ENCODE measurements at places on chromosomes 5 and 9.

DNA sequence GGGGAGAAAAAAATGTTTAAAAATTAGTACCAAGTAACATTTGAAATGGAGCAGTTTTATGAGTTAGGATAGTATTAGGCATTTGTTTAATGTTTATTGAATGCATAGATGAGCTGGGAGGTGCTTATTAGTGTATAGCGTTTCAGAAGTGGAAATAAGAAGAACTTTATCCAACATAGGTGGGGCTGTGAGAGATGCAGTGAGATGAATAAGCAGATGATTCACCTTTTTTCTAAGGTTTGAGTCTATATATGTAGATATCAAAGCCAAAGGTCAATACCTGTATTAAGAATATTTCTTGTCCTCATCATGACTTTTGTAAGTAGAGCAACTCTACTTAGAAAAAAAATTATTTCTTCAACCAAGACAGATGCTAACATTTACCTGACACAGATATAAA is 54.6 kb upstream of the POU4F3 start:
- no peak for DNase-seq

GRCh38 chr5:155085282-155085989 is 71.9 kb downstream of the KIF4B start:
- DNase-seq = no peak

GRCh38 chr9:112187404-112187803 is 12.3 kb upstream of the SUSD1 start:
- no peak for DNase-seq

DNA sequence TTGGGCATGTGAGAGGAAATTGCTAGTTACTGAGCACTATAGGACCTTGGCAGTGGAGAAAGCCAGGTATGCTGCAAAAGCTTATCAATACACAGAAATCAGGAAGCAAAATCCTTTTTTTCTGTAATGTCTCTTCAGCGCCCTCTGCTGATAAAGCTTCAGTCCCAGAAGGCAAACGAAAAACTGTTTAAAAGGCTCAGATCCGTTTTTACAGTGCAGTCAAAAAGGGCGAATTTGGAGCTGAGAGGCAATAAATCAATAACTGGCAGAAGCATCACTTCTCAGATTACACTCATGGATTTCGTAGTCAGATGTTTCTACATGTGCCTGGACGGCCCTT is 1.1 kb upstream of the MAN2A1 start:
- DNase-seq = peak; percentile 80

DNA sequence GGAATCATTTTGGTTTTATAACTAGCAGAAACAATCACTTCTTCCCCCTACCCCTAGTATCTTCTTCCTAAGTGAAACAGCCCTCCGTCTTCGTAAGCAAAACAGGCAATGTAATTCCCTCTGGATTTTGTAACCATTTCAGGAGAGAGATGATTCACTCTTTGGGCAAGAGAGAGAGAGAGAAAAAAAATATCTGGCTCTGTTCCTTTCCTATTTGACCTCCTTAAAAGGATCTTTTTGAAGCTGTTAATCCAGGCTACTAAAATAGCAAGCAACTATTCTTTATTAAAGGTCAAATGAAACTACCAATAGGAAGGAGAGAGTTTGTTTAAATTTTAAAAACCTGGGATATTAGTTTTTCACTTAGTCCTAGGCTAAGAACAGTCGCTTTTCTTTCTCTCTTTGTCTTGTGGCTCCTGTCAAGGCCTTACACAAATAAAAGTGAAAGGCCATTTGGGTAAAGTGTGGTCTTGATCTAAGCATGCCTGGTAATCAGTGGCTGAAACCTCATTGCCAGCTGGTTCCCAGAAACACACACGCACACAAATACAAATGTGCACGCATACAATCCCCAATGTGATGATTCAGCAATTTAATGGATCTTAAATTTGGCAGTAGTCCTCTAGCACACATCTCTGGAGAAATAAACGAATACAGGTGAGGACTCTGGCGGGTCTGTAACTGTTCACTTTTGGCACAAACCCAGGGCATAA is 70.2 kb downstream of the PRUNE2 start:
- no peak for DNase-seq

DNA sequence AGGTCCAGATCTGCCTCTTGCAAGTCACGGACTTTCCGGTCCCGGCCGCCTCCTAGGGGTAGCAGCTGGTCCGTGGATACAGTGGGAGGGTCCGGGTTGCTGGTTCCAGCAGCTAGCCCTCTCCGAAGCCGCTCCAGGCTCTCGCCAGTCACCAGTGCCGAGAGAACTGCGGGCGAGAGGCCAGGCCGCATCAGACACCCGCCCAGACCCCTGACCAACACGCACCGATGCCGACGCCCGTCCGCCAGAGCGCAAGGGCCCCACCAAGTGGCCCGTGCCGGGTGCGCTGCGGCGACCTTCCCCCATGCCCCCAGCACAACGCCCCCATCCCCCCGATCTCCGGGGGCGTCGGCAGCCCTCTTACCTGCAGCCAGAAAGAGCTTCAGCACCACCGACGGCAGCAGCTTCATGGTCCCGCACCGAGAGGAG is 470 bp downstream of the HBEGF start:
- no peak for DNase-seq

- DNase-seq = peak; percentile 80
Observed at GRCh38 chr9:21465859-21466518, 16.1 kb downstream of the IFNE start.

GRCh38 chr5:58787987-58788386 is 205.1 kb downstream of the RAB3C start:
- no peak for DNase-seq

DNA sequence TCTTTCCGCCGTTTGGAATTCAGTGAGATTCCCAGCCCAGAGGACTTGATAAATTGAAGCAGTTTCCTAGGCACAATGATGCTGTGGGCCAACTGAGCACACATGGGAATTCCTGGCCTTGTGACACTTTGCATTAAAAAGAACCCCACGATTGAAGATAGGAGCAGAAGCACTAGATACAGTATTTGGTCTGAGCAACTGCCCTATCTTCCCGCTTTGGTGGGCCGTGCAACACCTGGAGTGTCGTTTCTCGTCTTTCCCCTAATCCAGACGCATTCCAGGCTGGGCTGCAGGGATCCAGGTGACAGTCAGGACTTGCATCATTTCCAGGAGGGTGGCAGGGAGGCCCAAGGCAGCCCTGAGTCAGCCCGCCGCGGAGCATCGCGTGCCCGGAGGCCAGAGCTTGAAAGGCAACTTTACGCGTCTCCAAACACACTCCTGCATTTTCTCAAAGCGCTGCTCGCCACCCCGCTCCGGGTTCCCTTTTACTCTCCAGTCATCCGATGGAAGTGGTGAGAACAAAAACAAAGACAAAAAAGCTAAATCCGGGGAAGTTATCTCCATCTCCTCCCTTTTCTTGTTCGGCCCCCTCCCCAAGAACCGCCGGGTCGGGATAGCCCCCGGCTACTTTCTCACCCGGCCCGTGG is 753 bp upstream of the STC2 start:
- DNase-seq = no peak

DNA sequence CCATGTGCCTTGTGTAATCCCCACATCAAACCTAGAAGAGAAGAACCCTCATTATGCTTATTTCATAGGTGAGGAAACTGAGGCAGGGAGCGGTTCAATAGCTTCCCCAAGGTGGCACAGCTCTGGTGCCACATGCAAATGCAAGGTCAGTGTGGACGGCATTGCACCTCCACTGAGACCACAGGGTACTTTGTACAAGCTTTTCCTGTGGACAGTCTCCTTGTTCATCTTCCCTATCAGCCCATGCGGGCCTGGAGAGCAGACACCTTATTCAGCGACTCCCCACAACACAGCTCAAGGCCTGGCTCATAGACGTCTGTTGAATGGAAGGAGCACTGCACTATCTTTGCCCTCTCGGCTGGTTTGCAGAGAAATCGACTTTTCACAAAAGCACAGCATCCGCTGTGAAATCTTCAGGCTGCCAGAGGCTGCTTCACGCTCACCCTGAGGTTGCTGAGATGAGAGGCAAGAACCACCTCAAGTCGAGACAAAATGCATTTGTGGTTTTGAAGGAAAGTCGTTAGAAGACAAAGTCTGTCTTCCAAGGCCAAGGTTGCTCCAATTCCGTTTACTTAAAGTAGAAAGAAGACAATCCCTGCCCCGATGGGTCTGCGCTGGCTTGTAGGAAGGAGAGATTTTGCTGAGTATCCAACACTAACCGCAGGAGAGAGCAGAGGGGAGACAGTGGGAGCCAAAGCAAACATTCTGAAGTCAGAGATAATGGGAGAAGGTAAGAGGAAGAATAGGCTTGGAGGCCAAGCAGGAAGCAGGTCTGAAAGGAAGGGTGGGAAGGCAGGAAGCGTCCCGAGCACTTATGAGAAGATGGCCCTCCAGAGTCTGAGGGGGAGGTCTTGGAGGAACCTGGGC is 34.2 kb upstream of the STRBP start:
- no peak for DNase-seq

- DNase-seq = no peak
Observed at GRCh38 chr9:87441251-87441650, 56.4 kb upstream of the DAPK1 start.

DNA sequence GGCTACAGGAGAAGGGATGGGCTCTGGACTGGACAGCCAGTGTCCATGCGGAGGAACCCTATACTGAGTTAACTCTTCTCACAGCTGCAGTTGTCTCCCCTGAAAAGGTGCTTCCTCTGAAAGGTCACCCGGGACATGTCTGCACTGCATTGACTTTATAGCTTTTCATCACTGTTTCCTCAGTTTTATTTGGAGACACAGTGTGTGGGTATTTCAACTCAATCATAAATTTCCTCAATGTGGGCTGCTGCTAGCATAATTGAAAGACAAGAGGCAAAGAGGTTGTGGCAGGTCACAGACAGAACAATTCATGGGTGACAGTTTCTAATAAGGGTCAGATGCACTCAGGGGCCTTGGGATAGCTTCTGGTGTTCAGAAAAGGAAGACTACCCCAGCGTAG is 336.8 kb downstream of the KDM4C start:
- DNase-seq = no peak

DNA sequence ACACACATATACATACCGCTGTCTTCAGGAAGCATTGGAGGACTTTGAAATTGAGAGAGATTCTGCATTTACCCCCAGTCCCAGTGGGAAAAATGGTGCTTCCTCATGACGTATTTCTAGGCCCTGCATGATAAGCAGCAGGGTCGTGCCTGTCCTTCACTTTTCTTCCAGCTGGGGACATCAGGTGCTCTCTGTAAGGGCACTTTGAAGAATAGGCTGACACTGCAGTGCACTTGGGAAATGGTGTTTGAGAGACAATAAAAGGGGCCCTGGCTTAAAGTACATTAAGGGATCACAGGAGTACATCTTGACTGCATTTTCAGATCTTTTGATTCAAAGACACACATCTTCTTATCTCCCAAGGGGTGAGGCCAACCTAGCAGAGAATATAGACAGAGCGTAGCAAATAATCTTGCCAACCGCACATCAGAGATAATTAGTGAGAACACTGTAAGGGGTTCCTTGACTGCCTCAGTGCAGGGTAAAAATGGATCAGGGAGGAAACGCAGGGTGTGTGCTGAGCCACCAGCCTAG is 437.9 kb downstream of the CSNK1G3 start:
- DNase-seq = no peak

DNA sequence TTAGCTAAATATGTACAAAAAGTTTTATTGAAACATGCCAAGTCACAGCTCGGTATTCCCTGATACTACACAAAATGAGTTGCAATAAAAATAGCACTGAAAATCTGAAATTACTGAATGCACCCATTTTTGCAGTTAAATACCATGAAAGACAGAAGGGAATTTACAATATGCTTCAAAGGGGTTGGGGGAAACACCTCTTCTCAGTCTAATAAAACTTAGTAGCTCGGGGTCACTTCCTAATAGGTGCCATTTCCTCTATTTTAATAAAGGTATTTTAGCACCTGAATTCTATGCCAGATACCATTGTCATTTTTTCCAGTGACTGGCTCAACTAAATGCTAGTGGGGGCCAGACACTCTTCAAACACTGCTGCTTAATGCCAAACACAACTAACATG is 204.1 kb upstream of the MEF2C start:
- DNase-seq = no peak

- no peak for DNase-seq
Observed at GRCh38 chr5:31583129-31583528, 51.0 kb downstream of the C5orf22 start.

GRCh38 chr9:4293293-4293941 is 6.5 kb downstream of the GLIS3 start:
- DNase-seq = peak; percentile 92

GRCh38 chr5:132456296-132456986 is 34.1 kb downstream of the IRF1 start:
- DNase-seq = peak; percentile 77
